Activated CD4-positive, alpha-beta memory T cell treated with anti-CD3 and anti-CD28 coated beads, Interleukin-2, amount 10 ng/mL, durations not matched to agents 7 days and 5 days (primary cell): ENCODE measurements at places on chromosomes 2 and 18. TPM values are rescaled to one million over a fixed set of nuclear protein-coding genes. Genes with fewer than 3 reads are reported as not detected.

GRCh38 chr18:37484983-37485834 lies 80.4 kb downstream of the CELF4 start:
- no peak overlapping the region for H3K4me3 ChIP-seq
- peaks cover 2% of the 10 kb centered on the region for H3K4me1 ChIP-seq

- peaks cover 10% of the 10 kb centered on the region for H3K4me1 ChIP-seq
- no peak for DNase-seq
- H3K36me3 ChIP-seq, result peaks cover 40% of the 10 kb centered on the region
- H3K27me3 ChIP-seq, result no peaks in the 10 kb centered on the region
- no peak overlapping the region for H3K27ac ChIP-seq
These were observed 73.6 kb downstream of the OLA1 start for GRCh38 chr2:174174741-174175140.

- no peak overlapping the region for H3K27ac ChIP-seq
- H3K4me3 ChIP-seq, result no peak overlapping the region
- no peaks in the 10 kb centered on the region for H3K36me3 ChIP-seq
These were observed 106.1 kb downstream of the ICA1L start for GRCh38 chr2:202765436-202765835.

Gene PKDCC
- total RNA-seq, result not detected
